Mesenteric fat pad (tissue), 1 donor: ENCODE measurements at places on chromosomes 1 and 21.
A peak's percentile ranks its signal among the peaks of the same experiment; 100 is the strongest.

GRCh38 chr1:208799186-208799585 lies 555.0 kb upstream of the PLXNA2 start:
- no peak for DNase-seq

- DNase-seq = no peak
These were observed 118.4 kb upstream of the NR5A2 start for GRCh38 chr1:199909137-199909536.

DNA sequence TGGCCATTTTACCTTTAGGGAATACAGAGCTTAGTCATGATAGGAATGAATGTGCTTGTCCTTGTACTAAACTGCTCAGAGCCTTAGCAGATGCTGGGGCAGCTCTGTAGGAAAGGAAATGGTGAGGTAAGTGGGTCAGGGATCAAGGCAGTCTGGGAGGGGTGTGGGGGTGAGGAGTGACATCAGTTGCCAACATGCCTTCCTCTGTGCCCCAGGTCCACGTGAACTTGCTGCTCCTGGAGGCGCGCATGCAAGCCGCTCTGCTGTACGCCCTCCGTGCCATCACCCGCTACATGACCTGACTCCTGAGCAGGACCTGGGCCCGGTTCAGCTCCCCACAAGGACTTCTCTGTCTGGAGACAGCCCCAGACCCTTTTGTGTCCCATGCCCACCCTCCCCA lies 21.2 kb downstream of the SESN2 start:
- no peak for DNase-seq

- no peak for DNase-seq
These were observed 75.0 kb downstream of the CEP350 start for GRCh38 chr1:180029524-180030135.

DNA sequence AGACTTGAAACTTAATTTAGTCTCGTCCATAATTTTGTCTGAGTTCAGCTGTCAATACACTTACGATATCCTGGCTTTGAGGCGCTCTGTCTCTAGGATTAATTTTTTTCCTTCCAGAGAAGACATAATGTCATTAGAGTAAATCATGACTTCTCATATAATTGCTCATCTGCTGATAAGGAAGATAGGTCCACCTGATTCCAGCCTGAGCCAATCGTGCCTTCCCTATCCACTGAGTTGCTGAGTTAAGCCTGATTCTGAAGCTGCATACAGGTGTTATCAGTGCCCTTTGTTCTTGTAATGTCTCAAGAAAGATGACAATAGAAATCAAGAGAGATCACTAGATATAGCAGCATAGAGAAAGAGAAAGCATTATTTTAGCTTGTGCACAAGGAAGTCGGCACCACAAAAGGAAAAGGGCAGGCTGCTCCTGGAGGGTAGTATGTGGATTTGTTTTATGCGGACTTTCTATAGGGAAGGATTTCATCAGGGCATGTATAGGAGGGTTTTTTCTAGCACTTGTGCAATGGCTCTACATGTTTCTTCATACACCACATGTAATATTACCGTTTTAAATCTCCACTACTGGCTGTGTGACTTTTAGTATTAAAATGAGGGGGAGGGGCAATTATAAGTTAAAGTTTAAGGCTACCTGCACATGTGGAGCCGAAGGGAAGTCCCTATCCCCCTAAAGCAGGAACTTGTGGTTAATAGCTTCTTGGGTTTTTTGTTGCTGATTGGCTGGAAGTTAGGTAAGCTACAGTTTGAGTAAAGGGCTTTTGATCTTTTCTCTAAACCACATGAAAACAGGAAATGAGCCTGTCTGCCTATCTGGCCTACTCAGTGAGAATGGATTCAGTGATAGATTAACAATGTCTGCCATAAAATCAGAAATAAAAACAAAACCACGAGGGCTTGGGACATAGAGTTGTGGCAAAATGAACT lies 133.4 kb downstream of the PLPPR5 start:
- no peak for DNase-seq

- DNase-seq = no peak
These were observed 12.8 kb downstream of the GRIK3 start for GRCh38 chr1:37021502-37021901.

- no peak for DNase-seq
These were observed 10.6 kb upstream of the CD58 start for GRCh38 chr1:116581323-116581885.

DNA sequence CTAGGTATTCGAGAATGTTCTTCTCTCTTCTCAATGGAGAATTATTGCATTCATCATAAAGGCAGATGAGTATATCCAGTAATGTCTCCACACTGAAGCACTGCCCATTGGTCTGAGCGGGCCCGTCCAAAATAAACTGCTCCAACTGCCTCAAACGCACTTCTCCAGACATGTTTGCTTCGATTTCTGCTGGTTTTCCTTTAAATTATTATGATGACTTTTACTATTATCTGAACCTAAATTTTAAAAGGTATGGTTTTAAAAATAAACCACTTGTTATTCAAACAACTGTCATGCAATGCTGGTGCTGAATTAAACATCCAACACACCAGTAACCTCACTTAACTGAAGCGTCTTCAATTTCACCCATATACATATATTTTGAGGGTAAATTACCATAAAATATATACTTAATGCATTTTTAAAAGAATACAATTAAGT lies 1.3 kb downstream of the CDC42BPA start:
- no peak for DNase-seq

DNA sequence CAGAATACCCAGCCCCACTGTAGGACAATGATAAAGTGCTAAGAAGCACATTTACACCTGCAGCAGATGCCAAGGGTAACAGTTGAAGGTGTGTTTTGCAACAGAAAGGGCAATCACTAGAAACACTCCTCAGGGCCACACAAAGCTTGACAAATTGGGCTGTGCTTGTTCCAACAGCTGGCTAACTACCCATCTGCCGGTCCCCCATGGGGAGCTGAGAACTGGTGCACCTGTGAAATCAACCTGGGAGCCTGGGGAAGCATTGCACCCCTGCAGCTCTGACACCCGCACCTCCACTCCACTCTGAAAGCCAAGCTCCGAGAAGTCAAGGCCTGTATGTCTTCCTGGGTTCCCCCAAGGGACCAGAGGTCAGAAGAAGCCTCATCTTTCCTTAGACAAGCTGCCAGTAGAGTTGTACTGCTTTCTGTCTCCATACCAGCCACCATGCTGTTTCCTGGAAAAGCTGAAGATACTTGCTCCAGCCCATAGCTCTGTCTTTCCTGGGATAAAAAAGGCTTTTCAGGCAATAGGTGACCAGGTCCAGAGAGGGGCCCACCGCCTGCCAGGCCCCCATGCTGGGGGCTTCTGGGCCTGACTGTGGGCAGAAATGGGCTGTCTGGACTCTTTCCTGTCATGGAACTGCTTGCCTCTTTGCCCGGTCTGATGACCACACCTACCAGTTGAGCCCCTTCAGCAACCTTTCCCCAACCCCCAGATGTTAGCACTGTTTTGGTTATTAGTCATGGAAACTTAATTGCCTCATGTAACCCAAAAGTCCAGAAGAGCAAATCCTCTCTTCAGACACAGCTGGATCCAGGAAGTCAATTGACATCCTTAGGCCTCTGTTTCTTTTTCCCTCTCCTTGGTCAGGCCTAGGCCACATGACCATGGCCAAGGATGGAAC lies 93.6 kb downstream of the KIF14 start:
- DNase-seq = no peak

- DNase-seq = no peak
These were observed 192.4 kb upstream of the GORAB start for GRCh38 chr1:170339534-170339933.

GRCh38 chr1:24150234-24151174 lies 7.6 kb upstream of the IL22RA1 start:
- peak; percentile 95 for DNase-seq

DNA sequence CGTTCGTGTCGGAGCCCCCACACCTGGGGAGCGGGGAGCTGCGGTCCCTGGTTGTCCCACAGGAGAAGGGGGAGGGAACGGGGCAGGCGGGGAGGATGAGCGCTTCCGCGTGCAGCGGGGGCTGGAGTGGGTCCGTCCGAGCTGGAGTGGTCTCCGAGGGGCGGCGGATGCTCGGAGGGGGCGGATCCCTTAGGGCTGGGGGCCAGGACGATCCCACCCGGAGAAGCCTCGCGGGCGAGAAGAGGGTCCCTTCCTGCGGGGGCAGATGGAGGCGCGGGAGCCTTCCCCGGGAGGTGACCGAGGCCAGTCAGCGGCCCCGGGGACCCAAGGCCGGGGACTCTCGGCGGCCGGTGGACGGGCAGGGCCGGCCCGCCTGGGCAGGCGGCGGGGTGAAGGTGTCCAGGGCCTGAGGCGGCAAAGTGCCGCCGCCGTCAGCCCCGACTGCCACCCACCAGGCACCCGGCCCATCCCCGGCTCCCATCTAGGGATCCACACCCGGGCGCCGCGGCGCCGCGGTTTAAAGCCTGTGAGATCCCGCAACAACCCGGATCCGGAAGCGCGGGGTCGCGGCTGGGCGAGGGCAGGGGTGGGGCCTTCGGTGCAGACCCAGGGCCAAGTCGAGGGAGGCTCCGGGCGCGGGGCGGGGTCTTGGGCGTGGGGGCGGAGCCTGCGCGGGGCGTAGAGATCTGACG lies 5.3 kb upstream of the CCDC27 start:
- peak; percentile 96 for DNase-seq

DNA sequence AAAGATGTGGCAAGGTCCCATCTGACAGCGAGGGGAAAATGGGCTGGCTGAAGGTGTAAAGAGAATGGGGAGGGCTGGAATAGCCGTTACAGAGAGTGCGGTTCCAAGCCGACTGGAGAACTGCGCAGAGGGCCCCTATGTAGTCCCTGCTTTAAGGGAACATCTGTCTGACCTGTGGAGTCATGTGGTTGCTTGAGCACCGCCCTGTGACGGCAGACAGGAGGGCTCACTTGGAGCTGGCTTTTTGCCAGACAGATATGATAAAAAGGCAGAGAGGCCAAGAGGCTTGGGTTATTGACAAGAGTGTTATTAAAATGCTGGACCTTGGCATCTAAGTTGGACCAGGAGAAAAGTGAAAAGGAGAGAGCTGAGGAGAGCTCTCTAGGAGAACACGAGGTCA lies 5.9 kb upstream of the PTPRF start:
- no peak for DNase-seq

- no peak for DNase-seq
These were observed 172.7 kb upstream of the ZP4 start for GRCh38 chr1:238063454-238063853.

GRCh38 chr1:232508130-232508701 lies 121.7 kb downstream of the SIPA1L2 start:
- no peak for DNase-seq

DNA sequence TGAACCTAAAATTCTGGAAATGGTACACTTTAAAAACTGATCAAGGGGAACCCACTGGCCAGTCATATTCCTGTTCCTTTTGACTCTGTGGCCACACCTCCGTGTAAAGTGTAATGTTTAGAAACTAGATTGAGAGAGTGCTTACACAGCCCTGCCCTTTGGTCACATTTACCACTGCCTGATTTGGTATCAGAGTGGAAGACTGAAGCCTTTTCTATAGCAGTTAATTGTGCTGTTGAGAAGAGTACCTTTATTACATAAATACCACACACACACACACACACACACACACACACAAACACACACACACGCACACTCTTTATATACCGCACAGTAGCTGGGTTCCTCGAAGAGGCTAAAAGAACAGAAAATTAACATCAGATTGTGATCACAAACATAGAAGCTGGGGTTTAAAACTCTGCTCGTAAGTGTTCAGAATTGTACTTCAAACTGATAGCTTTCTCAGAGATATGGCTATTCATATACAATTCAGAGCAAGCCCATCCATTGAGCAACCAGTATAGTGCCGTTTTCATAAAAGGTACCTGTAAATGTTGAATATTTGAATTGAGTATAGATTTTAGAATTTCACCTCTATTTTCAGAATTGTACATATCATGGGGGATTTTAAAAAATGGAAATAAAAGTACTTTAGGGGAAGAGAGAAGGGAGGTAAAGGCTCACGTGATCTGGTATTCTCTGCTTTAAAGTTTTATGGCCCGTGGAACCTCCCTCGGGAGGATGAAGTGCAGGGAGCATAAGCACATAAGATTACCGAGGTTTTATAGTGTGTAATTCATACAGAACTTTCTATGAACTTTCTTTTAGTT lies 37.5 kb downstream of the CAMTA1 start:
- DNase-seq = no peak

DNA sequence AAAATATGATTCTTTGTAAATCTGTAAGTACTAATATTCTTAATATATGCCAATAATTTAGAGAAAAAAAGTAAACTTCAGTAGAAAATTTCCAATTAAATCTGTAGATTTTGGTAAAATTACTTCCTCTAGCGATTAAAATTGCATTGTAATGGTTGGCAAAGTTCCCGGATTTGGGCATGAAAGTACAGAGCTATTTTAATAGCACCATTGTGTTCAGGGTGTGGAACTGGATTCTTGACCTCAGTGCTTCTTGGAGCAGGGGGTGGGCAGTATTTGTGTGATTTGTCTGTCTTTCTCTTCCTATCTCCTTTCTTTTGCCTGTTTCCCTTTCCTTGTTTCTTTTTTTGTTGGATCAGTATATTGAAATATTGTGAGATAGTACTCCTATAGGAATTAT lies 72.1 kb downstream of the DNM3 start:
- DNase-seq = no peak

DNA sequence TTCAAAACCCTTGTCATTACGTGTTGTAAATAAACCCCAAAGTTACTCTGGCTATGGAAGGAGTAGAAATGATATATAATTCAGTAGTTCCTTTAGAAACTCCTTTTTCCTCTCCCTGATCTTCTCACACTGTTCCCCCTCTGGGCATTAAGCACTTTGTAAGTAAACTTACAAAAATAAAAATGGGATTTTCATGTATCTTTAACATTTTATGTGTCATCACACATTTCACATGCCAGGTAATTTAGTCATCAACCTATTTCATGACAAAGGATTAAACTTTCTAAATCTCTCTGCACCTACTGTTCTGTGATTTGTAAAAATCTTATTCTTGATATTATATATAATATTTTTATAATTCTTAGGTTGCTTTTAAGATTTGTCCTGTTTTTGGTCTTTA lies 176.9 kb downstream of the NEK7 start:
- DNase-seq = no peak

DNA sequence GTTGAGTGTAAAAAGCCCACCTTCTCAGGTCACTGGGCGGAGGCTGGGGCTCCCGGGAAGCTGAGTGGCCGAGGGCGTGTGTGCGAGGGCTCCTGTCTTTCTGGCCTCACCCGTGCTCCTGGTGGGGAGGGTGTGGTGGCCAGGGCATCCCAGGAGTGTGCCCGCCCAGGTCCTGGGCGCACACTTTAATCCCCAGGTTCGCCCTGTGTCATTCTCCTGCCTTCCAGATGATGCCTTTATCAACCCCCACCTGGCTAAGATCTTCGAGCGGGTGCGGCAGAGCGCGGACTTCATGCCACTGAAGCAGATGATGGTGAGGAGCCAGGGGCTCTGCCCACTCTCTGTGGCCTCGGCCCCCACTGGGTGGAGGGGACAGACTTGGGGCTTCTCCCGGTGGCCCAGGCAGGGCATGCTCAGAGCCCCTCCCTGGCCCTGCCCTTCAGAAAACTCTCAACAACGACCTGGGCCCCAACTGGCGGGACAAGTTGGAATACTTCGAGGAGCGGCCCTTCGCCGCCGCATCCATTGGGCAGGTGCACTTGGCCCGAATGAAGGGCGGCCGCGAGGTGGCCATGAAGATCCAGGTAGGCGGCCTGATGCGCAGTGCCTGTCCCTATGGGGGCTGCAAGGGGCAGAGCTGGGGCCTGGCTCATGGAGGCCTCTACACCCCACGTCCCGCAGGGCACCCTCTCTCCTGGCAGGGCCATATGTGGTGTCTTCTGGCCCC lies 42.5 kb downstream of the COQ8A start:
- peak; percentile 82 for DNase-seq

- DNase-seq = no peak
These were observed 33.6 kb upstream of the GNG5 start for GRCh38 chr1:84539972-84540371.
